Heart left ventricle (tissue), 16 donors: ENCODE measurements at places on chromosomes 1 and 21. TPM values are rescaled to one million over a fixed set of nuclear protein-coding genes. Genes with fewer than 3 reads are reported as not detected.

Gene C1orf141
- total RNA-seq, result not detected

DNA sequence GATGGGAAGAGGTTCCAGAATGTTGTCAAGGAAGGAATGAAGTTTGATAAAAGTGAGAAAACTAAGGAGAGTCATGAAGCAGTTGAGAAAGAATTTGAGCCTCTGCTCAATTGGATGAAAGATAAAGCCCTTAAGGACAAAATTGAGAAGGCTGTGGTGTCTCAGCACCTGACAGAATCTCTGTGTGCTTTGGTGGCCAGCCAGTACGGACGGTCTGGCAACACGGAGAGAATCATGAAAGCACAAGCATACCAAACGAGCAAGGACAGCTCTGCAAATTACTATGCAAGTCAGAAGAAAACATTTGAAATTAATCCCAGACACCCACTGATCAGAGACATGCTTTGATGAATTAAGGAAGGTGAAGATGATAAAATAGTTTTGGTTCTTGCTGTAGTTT lies 142.8 kb downstream of the CDC7 start:
- DNase-seq, result no peak

GRCh38 chr1:44048532-44049215 lies 17.4 kb upstream of the SLC6A9 start:
- DNase-seq, result no peak

- no peak for DNase-seq
Measured at GRCh38 chr21:41895643-41896493, 16.7 kb upstream of the PRDM15 start.
